ENCODE measurements at places on chromosomes 3 and 15.
A peak's percentile ranks its signal among the peaks of the same experiment; 100 is the strongest.

DNA sequence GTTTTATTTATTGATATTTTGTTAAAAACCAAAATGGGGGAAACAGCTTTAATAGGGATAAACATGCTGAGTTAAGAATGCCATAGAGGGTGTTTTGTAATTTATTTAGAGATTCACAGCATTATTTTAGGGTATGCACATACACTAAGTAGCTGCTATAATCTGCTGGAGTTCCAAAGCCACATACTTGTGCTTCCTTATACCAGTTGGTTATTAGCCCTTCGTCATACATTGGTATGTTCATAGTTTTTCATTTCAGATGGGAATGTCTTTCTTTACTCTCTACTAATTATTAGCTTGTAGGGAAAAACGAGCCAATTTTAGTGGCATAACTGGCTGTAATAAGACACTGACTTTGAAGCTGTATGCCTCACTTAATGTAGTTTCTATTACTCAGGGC, 74.9 kb downstream of the PFN2 start:
- DNase-seq: no peak

- DNase-seq: peak; percentile 70
Measured at GRCh38 chr3:129665024-129665768, 58.7 kb upstream of the PLXND1 start.

DNA sequence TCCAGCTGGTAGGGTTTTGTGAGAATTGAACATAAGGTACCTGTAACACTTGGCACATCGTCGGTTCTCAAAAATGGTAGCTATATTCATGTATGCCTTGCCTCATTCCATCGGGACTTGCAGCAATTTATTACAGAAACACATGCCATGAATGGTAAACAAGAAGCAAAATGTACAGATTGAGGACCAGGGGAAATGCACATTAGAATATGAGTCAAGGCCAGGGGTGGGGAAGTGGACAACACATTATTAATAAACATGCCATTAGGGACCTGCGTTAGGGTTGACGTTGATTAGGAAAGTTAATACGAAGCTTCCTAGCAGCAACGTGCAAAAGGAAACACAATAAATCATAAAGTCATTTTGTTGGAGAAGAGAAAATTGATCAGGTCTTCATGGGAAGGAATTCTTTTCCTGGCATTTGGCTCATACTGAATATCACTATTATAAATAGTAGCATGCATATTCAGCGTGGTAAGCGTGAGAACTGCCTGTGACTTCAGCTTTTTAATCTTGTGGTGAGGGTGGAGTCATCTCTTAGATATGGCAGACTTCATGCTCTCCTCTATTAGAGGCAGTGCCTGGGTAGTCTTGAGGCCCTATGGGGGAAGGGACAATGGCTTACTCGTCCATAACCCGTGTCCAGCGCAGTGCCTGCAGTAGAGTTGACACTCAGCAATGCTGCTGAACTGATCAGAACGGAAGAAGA, 184.9 kb downstream of the SV2B start:
- no peak for DNase-seq

DNA sequence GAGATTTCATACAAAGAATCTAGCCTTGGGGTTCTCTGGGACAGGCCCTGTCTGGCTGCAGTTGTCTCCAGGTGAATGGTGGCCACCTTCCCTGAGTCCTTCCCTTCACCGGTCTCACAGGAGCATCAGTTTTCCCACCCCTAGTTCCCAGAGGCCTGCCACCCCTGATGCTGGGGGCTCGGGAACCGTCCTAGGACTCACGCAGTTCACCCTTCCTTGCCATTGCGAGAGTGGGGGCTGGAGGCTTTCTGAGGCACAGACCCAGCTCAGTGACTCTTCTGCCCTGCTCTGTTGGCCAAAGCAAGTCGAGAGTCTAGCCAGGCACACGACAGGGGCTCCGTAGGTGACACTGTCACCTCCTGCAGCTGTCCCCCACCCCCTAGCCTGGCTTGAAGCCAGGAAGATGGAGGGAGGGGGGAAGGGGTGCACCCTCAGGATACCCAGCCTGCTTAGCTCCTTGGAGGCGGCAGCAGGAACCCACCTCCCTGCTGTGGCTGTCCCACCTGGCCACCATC, 130.3 kb downstream of the NUP210 start:
- no peak for DNase-seq

DNA sequence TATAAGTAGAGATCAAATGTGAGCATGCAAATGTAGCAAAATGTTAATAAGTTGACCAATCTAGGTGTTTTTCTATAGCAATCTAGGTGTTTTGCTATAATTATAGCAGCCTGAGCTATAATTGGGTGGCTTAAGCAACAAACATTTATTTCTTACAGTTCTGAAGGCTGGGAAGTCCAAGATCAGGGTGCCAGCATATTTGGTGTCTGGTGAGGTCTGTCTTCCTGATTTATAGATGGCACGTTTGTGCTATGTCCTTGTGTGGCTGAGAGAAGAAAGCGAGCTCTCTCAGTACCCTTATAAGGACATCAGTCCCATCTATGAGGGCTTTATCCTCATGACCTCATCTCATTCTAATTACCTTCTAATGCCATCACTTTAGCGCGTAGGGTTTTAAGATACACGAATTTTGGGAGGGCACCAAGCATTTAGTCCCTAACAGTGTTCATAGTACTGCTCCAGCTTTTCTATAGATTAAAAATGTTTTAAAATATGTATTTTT, 171.1 kb downstream of the GHSR start:
- DNase-seq: no peak

DNA sequence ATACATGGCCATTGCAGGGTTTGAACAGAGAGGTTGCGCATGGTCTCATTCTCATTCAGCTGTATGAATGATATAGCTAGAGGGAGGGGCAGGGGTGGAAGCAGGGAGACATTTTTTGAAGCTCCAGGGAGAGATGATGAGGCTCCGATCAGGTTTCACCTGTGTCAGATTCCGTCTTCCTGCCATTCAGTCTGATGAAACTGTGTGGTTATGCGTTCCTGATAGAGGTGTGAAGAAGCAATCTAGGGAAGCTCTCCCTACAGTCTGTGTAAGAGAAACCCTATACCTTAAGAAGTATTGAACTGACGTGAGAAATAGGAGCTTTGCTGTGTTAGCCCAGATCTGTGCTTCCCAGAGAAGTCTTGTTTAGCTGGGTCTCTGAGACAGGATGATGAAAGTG, 171.9 kb upstream of the NDN start:
- DNase-seq: no peak
